ENCODE measurements at places on chromosomes 1 and 21.

GRCh38 chr1:49346767-49347349 lies 570.2 kb upstream of the BEND5 start:
- DNase-seq = no peak

GRCh38 chr1:36168514-36168913 lies 12.6 kb downstream of the MAP7D1 start:
- DNase-seq = no peak

- DNase-seq = no peak
These were observed 1.0 kb downstream of the SMYD2 start for GRCh38 chr1:214281720-214282629.

DNA sequence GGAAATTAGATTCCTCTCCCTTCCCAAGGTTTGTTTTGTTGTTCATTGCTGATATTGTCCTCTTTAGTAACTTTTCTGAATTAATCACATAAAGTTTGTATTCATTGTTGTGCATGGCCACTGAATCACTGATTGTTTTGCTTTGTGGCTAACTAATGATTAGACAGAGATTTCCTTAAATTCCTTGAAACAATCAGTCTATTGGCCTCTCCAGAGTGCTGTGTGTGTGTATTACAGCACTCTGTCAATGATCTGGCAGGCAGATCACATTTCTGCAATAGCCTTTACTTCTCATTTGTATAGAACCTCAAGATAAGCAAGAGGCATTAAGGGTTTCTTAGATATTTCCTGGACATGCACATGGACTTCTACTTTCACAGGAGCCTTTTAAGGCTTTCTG lies 78.6 kb downstream of the DUSP10 start:
- DNase-seq = peak; percentile 44

DNA sequence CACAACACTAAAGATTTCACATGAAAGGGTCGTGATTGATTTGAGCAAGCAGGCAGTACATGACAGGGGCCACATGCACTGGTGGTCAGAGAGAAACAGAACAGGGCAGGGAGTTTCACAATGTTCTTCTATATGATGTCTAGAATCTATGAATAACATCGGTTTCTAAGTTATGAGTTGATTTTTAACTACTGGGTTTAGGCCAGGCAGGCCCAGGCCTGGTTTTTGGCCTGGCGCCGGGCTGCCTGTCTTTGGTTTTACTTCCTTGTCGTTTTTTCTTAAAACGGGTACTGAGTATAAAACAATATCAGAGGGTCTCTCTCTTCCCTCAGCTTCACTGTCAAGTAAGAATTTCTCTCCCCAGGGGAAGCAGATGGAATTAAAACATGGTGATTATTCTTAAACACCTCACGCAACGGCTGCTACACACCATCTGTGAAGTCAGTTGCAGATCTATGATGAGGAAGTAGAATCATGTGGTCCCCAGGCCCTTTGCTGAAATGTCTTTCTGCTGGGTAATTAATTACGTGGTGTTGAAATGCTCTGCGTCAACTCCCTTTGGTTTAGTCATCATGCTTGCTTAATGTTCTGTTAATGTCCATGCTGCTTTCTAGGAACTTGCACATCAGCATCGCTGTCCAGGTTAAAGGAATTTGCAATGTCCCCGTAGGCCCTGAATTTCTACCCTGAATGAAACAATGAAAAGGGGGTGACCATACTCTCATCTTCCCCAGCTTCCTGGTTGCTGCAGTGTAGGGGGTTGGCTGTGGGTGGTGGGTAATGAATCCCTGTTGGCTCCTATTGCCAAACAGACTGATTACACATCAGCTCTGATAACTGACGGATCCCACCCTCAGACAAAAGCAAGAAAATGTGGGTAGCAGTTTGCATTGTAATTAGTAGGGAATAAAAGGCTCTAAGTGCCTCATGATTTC lies 70.3 kb downstream of the SERINC2 start:
- DNase-seq = peak; percentile 51

DNA sequence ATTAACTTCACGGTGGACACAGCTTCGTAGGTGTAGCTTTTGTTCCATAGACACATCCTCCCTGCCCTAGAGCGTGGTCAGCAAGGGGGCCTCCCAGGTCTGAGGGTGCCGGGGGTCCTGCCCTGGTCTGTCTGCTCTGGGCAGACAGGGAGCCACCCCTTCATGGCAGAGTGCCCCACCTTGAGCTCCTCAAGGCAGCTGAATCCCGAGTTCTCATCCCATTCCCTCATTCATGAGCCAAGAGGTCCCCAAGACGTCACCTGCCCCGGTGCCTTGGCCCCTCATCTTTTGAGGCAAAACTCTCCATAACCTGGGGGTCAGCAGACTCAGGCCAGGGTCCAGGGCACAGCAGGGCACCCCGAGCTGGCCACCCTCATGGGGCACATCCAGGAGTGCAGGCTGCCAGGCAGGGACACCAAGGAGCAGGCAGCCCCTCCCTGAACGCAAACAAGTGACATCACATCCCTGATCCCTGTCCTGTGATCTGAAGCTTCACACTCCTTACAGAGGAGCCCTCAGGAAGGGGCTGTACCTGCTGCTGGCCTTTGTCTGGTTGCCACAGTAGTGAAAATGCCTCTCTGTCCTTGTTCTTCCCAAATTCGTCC lies 23.3 kb downstream of the UBASH3A start:
- DNase-seq = no peak

DNA sequence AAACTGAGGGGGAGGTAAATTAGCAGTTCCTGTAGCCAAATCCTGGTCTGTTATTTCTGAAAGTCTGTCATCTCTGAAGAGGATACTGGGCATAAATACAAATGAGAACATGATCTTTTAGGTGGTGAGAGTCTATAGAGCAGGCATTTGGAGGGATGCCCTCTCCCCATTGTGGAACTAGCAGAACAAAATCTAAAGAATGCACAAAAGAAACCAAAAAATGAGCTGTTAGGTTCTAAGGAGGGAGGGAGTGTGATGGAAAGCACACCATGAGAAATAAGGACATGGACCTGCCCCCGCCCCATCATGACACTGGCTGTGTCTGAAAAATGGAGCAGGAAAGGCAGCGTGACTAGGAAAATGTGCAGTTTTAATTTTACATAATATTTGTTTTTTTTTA lies 262.0 kb downstream of the KIF26B start:
- no peak for DNase-seq

- no peak for DNase-seq
These were observed 50.2 kb downstream of the PCNX2 start for GRCh38 chr1:233245191-233245765.

DNA sequence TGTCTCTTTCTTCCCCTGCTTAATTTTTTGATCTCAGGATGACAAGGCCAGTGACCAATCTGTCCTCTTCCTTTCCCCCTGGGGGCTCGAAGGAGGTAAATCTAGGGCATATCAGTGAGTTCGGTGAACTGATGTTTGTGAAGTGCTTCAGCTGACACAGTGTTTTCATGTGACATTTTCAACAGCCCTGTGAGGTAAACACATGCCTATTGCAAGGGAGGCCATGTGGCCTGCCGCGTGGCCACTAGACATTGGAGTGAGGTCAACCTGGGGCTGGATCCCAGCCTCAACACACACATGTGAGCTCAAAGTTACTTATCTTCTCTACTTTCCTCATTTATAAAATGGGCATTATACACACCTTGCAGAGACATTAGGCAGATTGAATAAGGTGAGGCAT lies 126.3 kb downstream of the PLPP3 start:
- no peak for DNase-seq

Data from AG09319 (cell line).